HFFc6 (cell line): ENCODE measurements at places on chromosomes 3 and 15. TPM values are rescaled to one million over a fixed set of nuclear protein-coding genes. Genes with fewer than 3 reads are reported as not detected.

Gene VIPR1
- not detected in 3 replicates for total RNA-seq

GRCh38 chr15:74428442-74428787 is 5.3 kb downstream of the SEMA7A start:
- DNase-seq = no peak

DNA sequence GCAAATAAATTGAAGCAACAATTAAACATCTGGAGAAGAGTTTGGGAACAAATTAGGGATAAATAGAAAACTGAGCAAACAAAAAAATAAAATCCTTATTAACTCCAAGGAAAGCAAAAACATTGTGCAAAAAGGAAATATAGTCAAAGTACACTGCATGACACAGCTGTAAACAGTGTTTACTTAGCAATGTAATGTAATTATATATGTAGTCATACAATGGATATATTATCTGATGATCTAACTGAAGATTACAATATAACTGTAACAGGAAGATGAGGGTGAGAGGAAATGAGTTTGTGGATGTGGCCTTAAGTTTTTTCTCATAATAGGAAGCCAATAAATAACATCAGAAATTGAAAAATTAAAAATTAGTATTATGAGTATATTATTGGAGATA is 42.5 kb downstream of the SCN10A start:
- DNase-seq = no peak

GRCh38 chr15:93171476-93171875 is 82.5 kb upstream of the RGMA start:
- no peak for DNase-seq

Gene GASK1A
- not detected in 3 replicates for total RNA-seq

- no peak for DNase-seq
Observed at GRCh38 chr15:58497046-58497785, 65.4 kb downstream of the LIPC start.

DNA sequence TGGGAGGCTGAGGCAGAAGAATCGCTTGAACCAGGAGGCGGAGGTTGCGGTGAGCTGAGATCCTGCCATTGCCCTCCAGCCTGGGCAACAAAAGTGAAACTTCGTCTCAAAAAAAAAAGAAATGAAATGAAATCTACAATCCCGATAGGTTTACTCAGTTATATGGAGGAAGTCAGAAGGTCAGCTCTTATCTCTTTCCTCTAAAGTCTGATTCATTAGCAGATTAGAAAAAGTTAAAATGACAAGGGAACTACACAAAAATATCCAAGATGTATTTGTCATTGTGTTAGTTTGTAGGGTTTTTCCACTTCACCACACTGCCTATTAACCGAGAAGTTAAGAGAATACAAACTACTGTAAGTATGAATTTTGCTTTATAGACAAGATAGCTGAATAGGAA is 420.6 kb downstream of the SHQ1 start:
- no peak for DNase-seq

Gene SLC2A2
- not detected in 3 replicates for total RNA-seq

Gene CCR5
- total RNA-seq = not detected in 3 replicates

DNA sequence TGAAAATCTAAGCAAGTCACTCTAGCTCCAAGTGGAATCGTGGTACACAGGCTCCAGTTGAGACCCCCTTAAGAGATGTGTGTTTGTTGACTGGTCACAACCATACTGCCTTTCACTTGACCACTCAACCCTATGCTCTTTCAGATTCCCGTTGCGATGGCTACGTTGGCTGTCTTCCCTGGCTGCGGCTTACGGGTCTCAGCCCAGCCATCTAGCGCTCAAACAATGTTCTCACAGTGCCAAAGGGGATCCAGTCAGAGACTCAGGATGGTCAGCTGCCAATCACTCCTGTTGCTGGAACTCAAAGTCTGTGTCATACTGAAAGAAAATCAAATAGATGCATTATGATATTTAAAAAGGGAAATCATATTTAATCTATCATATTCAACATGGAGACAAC is 237.6 kb downstream of the ITPR1 start:
- DNase-seq = no peak

Gene IGDCC3
- total RNA-seq = not detected in 3 replicates

GRCh38 chr15:41276831-41277230 is 45.8 kb downstream of the CHP1 start:
- peak; percentile 13 for DNase-seq

- peak; percentile 46 for DNase-seq
Observed at GRCh38 chr3:17431004-17431403, 311.4 kb downstream of the TBC1D5 start.

DNA sequence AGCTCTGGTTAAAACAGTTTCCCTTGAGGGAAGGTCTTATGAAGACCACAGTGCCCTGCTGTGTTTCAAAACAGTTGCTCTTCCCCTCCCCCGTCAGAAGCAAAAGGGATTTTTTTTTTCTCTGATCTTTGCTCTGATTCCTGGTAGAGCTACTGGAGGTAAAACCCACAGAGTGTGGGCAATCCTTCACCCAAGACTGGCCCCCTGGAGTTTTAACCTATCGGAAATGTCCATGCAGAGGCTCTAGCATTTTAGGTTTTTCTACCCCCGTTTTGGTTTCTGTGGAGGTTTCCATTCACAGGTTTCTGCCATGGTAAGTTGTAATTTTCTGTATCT is 27.7 kb downstream of the GRM2 start:
- no peak for DNase-seq

Gene MPI
- 34.7 to 42.2 TPM (median 41.2 TPM) in 3 replicates for total RNA-seq

- no peak for DNase-seq
Observed at GRCh38 chr3:59082106-59082505, 32.3 kb upstream of the CFAP20DC start.

- no peak for DNase-seq
Observed at GRCh38 chr15:96166223-96167200, 164.0 kb upstream of the NR2F2 start.
